Mucosa of descending colon (tissue), 3 donors: ENCODE measurements at places on chromosomes 1 and 21. TPM values are rescaled to one million over a fixed set of nuclear protein-coding genes. Genes with fewer than 3 reads are reported as not detected.

DNA sequence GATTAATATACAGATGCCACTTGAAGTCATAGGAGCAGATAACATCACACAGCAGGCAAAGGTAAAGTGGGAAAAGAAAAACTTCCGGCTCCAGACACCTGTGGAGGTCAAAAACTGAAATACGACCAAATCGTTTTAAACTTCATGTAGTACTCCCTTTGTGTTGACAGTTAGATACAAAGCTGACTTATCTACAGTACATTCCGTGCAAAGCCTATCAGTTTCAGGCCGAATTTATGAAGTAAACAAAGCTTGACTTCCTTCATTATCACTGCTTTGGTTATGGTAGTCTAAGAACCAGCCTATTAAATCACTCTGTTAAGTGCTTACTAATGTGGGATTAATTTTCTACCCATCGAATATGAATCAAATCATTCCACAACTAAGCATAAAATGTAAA lies 156.3 kb downstream of the SMYD3 start:
- DNase-seq: no peak

SUSD4 gene
- total RNA-seq: 0.79 TPM

DNA sequence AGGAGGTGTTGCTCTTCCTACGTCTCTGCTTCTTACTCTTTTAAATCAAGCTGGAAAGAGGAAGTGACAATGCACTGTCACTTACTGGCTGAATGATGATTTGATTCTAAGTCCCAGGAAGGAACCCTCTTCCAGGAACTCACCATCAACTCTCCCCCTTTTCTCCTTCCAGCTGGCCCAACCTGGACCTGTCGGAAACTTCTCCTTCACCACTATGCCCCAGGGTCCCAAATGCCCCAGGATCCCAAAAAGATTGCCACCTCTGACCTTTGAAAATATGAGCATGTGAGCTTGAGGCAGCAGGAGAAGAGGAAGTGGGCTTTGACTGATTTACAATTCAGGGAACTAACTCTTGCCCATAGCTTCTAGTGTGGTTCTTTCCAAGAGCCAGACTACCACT lies 5.3 kb upstream of the ADAMTS5 start:
- no peak for DNase-seq

DNA sequence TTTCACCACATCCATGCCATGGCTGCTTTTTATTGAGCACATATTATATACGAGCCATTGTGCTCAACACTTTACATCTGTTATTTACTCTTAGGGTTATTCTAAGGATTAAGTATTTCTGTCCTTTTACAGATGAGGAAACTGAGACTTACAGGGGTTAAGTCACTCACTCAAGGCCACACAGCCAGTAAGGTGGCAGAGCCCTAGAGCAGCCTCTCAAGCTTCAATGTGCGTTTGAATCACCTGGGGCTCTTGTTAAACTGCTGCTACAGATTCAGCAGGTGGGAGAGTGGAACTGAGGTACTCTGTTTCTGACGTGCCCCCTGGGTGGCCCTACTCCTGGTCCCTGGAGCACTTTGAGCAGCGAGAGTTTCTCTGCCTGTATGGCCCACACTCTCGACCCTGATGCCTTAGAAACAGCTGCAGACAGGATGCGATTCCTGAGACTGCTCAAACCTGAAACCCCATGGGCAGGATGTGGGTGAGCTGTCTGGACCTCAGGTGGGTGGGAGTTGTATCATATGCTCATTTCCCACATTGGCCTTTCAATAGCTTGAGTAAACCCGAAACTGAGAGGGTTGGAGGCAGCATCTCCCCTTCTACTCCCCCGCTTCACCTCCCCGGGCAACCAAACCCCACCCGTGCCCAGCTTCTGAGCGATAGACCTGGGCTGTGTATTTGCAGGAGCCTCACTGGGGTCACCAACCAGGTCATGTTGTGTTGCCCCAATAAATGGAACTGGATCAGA lies 59.3 kb downstream of the MAN1C1 start:
- no peak for DNase-seq

GRCh38 chr1:6688001-6688400 lies 13.6 kb downstream of the DNAJC11 start:
- no peak for DNase-seq

GRCh38 chr1:244651956-244652622 lies 837 bp upstream of the DESI2 start:
- no peak for DNase-seq

DNA sequence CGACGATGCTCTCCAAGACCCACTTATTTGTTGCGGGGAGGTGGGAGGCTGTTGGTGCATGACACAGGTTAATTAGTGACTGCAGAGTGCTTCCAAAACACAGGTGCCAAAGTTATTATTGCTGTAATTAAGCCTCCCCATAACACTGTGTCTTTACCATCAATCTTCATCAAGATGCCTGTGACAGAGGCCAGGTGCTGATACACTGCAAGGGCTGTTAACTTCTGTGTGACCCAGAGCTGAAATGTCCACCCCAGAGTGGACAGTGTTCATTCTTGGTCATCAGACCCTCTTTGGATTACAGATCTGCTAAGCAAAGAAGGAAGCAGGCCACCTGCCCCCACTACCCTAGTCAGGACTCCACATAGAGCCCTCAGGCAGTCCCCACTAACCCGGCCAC lies 55.5 kb downstream of the CAPN8 start:
- no peak for DNase-seq

- DNase-seq: no peak
Measured at GRCh38 chr1:57632401-57632800, 208.5 kb upstream of the DAB1 start.

GRCh38 chr1:48523558-48523957 lies 51.6 kb upstream of the SPATA6 start:
- no peak for DNase-seq

- DNase-seq: no peak
Measured at GRCh38 chr1:13627127-13627526, 43.5 kb downstream of the PDPN start.

FCGR2B gene
- 18.7 TPM for total RNA-seq

EDARADD gene
- not detected for total RNA-seq

DNA sequence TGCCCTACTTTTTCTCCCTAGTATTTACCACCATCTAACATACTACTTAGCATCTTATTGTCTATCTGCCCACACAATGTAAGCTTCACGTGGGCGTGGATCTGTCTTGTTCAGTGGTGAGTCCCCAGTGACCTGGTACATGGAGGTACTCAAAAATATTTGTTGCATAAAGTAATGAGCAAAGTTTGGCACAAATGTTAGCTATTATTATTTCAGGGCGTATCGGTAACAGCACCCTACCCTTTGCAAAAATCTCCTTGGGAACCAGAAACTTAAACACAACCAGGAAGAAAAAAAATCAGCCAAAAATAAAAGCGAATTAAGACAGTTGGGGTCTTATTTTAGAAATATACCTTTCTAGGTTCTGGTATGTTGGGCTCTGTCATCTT lies 454 bp upstream of the NENF start:
- DNase-seq: no peak

GRCh38 chr1:32991819-32992488 lies 27.3 kb upstream of the RNF19B start:
- no peak for DNase-seq

LHX8 gene
- not detected for total RNA-seq

- DNase-seq: peak; percentile 46
Measured at GRCh38 chr1:54874079-54874830, 12.7 kb downstream of the DHCR24 start.

GRCh38 chr1:3614755-3615742 lies 3.7 kb upstream of the MEGF6 start:
- no peak for DNase-seq

DNA sequence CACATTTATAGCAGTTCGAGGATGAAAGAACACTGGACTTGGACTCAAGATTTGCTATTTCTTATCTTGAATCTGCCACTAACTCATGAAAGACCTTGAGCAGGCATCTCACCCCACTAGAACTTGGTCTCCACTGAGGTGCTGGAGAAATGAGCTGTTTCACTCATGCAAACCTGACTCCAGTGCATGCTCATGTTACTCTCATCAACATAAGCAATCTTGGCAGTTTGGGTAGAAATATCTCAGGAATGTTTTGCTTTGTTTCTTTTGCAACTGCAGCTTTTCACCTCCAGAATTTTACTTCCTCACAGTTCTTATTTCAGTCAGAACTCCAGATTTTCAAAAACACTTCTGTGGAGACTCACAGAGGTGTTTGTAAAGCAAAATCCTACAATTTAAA lies 46.2 kb upstream of the DAB1 start:
- no peak for DNase-seq

GRCh38 chr1:152768847-152769533 lies 6.0 kb upstream of the LCE1F start:
- no peak for DNase-seq

DNA sequence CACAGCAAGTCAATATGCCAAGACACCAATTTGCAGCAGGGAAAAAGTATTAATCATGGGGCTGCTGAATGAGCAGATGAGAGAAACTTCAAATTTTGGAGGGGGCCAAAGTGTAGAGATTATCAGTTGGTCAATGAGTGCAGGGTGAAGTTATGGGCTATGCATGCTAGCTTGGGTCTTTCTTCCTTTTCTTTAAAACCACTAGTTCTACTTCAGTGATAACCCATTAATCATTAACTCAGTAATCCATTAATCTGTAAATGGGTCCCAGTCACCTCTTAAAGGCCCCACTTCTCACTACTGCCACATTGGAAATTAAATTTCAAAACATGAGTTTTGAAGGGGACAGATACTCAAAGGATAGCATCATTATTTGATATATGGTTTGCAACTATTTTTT lies 688.6 kb upstream of the ADGRL4 start:
- no peak for DNase-seq

GPATCH4 gene
- total RNA-seq: 21.5 TPM

GRCh38 chr1:208965351-208965750 lies 618.2 kb upstream of the CAMK1G start:
- no peak for DNase-seq

DNA sequence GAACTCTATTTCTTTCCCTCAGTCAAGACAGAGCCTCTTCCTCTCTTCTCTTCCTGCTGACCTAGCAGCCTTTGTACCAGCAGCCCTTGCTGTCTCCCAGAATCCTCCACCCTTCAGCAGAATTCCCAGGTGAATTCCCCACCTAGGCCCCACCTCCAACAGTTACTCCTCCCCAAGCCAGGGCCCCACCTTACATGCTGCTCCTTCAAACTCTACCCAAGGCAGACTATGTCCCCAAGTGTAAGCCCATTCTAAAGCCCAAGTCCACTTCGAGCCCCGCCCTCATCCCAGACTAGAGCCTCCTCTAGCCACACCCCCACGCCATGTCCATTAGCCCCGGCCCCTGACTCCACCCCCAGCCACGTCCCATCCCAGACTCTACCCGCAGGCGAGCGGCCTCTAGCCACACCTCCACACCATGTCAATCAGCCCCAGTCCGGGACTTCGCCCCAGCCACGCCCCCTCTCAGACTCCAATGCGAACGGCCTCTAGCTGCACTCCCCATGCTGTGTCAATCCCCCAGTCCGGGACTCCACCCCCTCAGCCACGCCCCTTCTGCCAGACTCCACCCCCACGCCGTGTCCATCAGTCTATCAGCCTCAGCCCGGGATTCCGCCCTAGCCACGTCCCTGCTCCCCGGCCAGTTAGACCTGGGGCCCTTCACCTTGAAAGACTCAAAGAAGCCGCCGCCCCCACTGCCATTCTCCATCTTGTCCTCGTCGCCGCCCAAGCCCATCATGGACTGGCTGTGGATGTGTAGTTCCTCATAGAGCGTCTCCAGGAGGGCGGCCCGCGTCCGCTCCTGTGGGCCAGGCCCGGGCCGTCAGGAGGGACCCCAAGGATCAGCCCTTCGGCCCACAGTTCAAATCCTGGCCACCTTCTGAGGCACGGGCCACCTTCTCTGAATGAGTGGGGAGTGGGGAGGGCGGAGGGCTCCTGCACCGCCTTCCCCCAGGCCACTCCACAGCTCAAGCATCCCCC lies 61.3 kb downstream of the RAP1GAP start:
- peak; percentile 98 for DNase-seq

DNA sequence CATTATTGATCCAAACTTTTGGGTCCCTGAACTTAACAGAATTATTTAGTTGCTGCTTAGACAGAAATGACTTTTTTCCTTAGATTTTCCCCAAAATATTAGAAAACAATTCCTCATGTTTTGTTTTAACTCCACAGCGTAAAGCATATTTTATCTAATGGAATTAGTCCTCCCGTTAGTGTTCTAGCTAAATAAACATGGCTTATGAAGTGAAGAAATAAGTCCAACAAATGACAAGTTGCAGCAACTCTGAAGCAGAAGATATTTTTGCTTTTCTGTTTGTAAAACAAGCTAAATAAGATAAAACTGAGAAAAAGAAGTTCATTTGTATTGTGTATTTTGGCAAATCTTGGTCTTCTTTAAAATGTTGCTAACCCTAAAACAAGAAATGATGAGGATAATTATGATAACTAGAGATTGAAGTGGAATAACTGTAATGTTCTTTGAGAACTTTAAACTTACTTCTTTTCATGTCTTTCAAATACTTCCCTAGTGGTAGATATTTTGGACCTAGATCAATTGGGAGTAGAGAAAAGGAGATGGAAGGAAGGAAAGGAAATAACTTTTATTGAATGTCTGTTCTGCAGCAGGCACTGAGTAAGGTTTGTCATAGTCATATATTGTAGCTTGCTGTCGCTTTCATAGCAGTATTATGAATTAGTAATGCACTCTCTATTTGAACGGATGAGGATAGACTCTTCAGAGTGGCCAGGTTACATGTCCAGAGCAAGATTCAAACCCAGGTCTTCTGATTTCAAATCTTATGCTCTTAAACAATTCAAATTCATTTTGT lies 12.5 kb downstream of the NFIA start:
- DNase-seq: no peak

- DNase-seq: no peak
Measured at GRCh38 chr1:10537082-10537766, 62.5 kb downstream of the PEX14 start.

RXFP4 gene
- total RNA-seq: 3.3 TPM

DNAJC8 gene
- total RNA-seq: 76.7 TPM

DNA sequence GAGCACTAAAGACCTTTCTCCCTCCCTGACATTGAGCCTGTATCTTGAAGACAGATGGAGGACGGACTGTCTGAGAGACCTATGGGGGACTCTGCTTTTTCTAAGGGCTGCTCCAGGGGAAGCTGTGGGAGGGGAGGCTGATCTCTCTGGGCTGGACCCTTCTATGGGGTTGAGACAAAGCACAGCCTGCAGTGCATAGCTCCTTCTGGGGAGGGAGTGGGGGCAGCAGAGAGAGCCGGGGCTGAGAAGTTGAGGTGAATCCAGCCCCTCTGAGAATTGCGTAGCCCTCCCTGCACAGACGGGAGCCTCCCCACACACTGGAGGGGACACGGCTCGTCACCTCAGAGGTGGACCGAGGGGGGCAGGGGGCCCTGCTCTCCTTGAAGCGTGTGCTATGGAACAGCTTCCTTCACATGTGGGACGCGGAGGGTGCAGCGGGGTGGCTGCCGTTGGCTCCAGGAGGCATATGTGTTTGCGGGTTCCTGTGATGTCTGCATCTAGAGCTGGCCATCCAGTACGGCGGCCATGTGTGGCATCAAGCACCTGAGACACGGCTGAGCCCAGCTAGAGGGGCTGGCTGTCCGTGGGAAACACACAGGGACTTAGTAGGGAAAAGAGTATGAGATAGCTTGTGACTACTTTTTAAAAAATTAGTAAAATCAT lies 299.1 kb downstream of the CAMTA1 start:
- DNase-seq: no peak

DNA sequence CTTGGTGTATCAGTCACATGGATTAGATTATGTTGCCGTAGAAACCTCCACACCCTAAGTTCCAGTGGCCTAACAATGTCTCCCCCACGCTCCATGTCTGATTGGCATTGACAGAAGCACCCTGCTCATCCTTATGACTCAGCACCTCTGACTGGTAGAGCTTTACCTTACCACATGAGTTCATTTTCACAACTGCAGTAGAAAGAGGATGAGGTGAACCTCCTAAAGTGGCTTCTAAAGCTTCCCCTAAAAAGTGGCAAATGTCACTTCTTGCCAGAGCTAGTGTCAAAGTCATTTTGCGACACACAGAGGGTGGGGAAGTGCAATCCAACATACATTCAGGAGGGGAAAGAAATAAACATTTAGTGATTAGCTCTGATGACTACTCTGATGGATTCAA lies 30.6 kb upstream of the LYPD8 start:
- no peak for DNase-seq
